ENCODE measurements at places on chromosomes 3 and 15. TPM values are rescaled to one million over a fixed set of nuclear protein-coding genes. Genes with fewer than 3 reads are reported as not detected.
A peak's percentile ranks its signal among the peaks of the same experiment; 100 is the strongest.

DNA sequence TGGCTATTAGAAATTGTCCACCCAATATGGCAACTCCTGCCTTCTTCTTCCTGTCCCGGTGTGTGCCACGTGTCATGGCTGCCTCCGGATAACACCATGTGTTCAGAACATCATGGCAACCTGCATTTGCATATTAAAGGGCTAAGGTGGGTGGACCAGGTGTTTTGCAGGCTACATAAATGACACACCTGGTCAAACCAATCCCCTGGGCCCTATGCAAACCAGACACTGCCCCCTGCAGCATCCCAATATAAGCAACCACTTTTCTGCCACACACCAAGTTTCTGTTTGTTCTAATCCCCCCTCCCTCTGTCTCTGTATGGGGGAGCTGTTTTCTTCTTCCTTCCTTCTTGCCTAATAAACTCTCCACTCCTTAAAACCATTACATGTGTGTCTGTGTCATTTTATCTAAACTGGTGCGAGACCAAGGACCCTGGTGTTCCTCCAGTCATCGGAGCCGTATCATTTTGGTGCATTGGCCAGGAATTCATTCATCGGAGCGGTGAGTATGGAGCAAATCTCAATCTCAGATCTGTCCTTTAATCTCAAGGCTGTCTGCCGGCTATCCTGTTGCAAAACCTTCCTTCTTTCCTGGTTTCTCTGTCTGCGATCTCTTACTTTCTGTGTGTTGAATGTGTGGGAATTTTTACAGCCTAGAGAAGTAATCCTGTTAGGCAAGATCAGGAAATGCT, 44.5 kb downstream of the NCEH1 start:
- no peaks in the 10 kb centered on the region for H3K27me3 ChIP-seq
- H3K36me3 ChIP-seq = no peaks in the 10 kb centered on the region
- DNase-seq = no peak

DNA sequence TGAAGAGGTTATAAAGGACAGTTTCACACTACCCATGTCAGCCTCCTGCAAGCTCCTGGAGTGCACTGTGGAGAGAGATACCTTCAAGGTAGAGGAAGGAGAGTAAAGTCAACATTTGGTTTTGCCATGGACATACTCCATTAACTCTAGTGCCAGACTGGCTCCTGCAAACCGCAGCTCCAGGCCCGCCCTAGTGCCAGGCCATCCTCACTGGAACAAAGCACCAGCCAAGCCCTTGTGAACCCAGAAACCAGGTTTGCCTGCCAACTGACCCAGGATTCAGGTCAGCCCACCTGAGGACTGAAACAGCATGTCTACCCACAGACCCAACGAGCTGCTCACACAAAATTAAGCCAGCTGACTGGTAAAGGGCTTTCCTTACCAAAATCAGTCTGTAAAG, 41.0 kb upstream of the TP63 start:
- no peak for DNase-seq
- no peak overlapping the region for H3K4me3 ChIP-seq
- no peaks in the 10 kb centered on the region for H3K36me3 ChIP-seq
- no peaks in the 10 kb centered on the region for H3K4me1 ChIP-seq
- no peak overlapping the region for H3K27ac ChIP-seq

DNA sequence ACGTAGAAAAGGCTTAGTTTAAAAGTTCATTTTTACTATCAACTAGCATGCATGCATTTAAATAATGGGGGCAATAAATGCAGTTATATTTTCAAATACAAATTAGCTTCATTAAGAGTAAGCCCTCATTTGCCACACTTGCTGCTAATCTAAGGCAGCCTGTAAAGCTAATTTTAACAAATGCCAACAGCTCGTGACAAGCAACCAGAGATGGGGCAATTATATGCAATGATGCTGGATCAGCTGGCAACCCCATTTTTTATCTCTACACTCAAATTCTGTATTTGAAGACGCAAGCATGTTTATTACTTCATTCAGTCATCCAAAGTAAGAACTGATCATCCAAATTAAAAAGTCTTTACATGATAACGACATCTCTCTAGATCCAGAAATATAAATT, 12.1 kb downstream of the RFTN1 start:
- H3K27ac ChIP-seq = no peak overlapping the region
- DNase-seq = no peak
- no peaks in the 10 kb centered on the region for H3K4me1 ChIP-seq
- H3K4me3 ChIP-seq = no peak overlapping the region
- H3K36me3 ChIP-seq = no peaks in the 10 kb centered on the region

DNA sequence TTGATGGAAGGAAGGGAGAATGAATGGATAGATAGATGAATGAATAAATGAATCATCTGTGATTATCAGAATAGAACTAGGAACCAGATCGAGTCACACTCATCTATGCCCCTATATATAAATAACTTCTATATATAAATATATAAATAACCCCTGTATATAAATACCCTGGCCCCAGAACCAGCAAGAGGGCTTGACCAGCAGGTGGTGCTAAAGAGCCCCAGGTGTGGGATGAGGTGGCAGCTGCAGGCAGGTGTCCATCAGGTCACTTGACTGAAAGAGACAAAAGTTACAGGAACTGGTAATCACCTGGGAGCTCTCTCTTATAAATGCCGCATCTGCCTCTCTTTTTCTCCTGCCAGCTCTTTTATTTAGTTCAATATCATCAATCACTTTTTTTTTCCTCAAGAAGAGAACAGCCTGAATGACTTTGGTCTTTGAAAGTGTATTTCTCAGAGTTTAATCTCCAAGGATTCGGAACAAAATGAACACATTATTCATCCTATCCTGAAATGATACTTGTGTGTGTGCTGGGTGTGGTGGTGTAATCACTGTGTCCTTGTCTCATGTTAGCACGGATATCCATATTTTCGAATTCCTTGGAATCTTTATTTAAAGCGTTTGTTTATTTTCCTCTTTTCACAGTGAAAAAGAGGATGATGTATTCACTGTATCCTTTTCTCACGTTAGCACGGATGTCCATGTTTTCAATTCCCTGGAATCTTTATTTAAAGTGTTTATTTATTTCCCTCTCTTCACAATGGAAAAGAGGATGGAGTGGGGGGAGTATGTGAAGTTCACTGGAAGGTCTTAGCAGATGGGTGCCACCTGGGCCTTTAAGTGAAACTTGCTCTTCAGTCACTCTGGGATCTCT, 35.4 kb upstream of the ATG7 start:
- no peaks in the 10 kb centered on the region for H3K4me1 ChIP-seq
- no peaks in the 10 kb centered on the region for H3K27me3 ChIP-seq
- no peak overlapping the region for H3K4me3 ChIP-seq

- no peaks in the 10 kb centered on the region for H3K27me3 ChIP-seq
- H3K27ac ChIP-seq = no peak overlapping the region
- no peaks in the 10 kb centered on the region for H3K36me3 ChIP-seq
- no peak for DNase-seq
- peaks cover 7% of the 10 kb centered on the region for H3K4me1 ChIP-seq
These were observed 85.3 kb upstream of the UBE2E2 start for GRCh38 chr3:23117856-23118255.

GRCh38 chr15:48017747-48018146, 103.0 kb upstream of the SLC24A5 start:
- peaks cover 5% of the 10 kb centered on the region for H3K4me1 ChIP-seq
- DNase-seq = peak; percentile 85
- H3K36me3 ChIP-seq = no peaks in the 10 kb centered on the region
- H3K4me3 ChIP-seq = no peak overlapping the region

GRCh38 chr3:71582036-71582611, 1.4 kb downstream of the FOXP1 start:
- H3K27ac ChIP-seq = peak overlapping the region; percentile 98
- DNase-seq = peak; percentile 68
- peak overlapping the region; percentile 90 for H3K4me3 ChIP-seq
- peaks cover 5% of the 10 kb centered on the region for H3K4me1 ChIP-seq
- no peaks in the 10 kb centered on the region for H3K27me3 ChIP-seq
- no peaks in the 10 kb centered on the region for H3K36me3 ChIP-seq

- H3K27ac ChIP-seq = peak overlapping the region; percentile 96
- DNase-seq = peak; percentile 77
- H3K36me3 ChIP-seq = no peaks in the 10 kb centered on the region
- H3K27me3 ChIP-seq = no peaks in the 10 kb centered on the region
- no peak overlapping the region for H3K4me3 ChIP-seq
- H3K4me1 ChIP-seq = peaks cover 36% of the 10 kb centered on the region
These were observed 534.6 kb downstream of the FOXP1 start for GRCh38 chr3:71048948-71049347.

DNA sequence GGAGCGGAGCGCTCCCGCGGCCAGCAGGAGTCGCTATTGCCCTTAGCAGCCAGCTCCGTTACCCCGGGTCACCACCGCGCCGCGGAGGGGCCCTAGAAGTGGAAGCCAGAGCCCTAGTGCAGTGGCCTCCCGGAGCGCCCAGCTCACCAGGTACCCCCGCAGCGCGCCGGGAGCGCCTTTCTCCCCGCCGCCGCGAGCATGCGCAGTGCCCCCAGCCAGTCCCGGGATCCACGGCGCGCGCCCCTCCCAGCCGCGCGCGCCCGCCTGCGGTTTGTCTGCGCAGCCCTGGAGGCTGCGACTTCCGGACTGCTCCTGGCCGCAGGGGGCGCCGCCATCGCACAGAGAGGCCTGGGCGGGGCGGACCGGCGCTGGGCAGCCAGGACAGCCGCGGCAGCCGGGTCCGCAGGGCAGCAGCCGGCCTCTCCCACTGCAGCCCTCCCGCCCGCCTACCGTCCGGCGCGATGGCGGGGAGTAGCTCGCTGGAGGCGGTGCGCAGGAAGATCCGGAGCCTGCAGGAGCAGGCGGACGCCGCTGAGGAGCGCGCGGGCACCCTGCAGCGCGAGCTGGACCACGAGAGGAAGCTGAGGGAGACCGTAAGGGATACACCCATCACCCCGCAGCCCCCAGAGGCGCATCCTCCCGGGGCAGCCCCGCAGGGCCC, 5.7 kb downstream of the TPM1 start:
- peak; percentile 89 for DNase-seq
- H3K4me3 ChIP-seq = peak overlapping the region; percentile 63
- no peaks in the 10 kb centered on the region for H3K27me3 ChIP-seq
- H3K36me3 ChIP-seq = no peaks in the 10 kb centered on the region

GRCh38 chr15:96330064-96330449, 443 bp upstream of the NR2F2 start:
- no peaks in the 10 kb centered on the region for H3K36me3 ChIP-seq
- no peak for DNase-seq
- H3K4me3 ChIP-seq = peak overlapping the region; percentile 73
- H3K27me3 ChIP-seq = no peaks in the 10 kb centered on the region

GRCh38 chr3:30241721-30242120, 364.7 kb upstream of the TGFBR2 start:
- no peaks in the 10 kb centered on the region for H3K4me1 ChIP-seq
- no peak overlapping the region for H3K4me3 ChIP-seq
- H3K36me3 ChIP-seq = no peaks in the 10 kb centered on the region

- H3K4me3 ChIP-seq = no peak overlapping the region
- no peak for DNase-seq
- H3K27ac ChIP-seq = no peak overlapping the region
These were observed 79.9 kb downstream of the TLE3 start for GRCh38 chr15:70017801-70018200.

DNA sequence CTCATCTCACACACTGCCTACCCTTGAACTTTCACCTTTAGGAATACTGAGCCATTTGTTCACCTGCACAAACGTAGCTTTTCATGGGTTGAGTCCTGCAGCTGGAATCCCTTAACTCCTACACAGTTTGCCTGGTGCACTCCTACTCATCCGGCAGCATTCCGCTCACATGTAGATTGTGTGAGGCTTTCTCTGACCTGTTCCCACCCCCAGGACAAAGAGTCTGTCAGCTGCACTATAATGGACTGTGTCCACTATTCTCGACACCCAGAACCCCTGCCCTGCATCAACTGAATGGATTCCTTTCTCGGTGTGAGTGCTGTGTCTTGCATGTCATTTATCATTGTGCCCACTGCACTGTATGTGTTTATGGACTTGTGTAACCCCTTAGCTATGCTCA, 54.9 kb downstream of the EPHB3 start:
- H3K4me3 ChIP-seq = no peak overlapping the region
- no peaks in the 10 kb centered on the region for H3K36me3 ChIP-seq
- H3K27me3 ChIP-seq = no peaks in the 10 kb centered on the region
- H3K27ac ChIP-seq = no peak overlapping the region

DNA sequence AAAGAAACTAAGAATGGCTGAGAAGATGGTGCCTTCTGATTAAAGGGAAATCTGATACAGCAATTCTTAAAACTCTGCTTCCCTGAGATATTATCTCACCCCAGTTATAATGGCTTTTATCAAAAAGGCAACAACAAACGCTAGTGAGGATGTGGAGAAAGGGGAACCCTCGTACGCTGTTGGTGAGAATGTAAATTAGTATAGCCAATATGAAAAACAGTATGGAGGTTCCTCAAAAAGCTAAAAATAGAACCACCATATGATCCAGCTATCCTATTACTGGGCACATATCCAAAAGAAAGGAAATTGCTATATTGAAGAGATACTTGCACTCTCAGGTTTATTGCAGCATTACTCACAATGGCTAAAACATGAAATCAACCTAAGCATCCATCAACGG, 65.1 kb downstream of the GOLIM4 start:
- no peak overlapping the region for H3K4me3 ChIP-seq
- no peak overlapping the region for H3K27ac ChIP-seq
- no peak for DNase-seq

DNA sequence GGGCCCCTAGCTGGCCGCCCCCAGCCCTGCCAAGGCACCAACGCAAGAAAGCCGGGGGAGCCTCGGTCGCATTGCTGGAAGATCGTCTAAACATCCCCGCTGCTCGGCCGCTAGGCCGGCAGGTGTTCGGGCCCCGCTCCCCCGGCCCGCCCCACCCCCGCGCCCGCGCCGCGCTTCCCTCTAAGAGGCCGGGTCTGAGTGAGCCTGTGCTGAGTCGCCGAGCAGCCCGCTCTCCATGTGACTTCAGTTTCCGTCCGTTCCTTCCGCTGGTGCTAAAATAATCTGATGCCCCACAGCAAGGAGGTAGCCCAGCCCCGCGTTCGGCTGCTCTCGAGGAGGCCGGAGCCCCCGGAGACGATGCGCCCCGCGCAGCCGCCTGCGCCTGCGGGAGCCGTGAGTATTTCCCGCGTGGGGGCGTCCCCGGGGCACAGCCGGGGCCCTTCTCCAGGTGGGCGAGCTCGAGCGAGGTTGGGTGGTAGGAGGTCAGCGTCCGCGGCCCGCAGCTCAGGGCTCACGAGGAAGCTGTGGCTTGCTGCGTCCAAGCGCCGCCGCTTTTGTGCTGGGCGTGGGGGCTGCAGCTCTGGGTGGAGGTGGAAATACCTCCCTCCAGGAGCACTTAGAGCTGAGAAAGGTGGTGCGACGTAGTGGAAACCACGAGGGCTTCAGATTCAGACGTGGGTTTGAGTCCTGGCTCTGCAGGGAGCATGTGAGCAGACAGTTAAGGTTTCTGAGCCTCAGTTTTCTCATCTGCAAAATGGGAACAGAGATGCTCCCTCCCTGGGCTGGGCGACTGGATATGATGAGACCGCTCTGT, at the start of gene NRROS:
NRROS (plus strand) TSS at position 212 of the 814 bp plus-strand sequence. CDS start 14,846 bp downstream, outside the sequence.
- H3K27ac ChIP-seq = peak within 1 kb of the TSS; percentile 34
- DNase-seq = peak; percentile 29
- H3K27me3 ChIP-seq = no peaks in the 10 kb centered on the region
- H3K36me3 ChIP-seq = no peaks in the 10 kb centered on the region

GOLGA8Q gene
- 2.2 TPM for total RNA-seq

GABRG3 gene
- total RNA-seq = 15.6 TPM
